ENCODE measurements at places on chromosomes 7 and 10. TPM values are rescaled to one million over a fixed set of nuclear protein-coding genes. Genes with fewer than 3 reads are reported as not detected.

Gene TACR2
- total RNA-seq = not detected

Gene TAS2R5
- 1.5 TPM for total RNA-seq

Gene VPS37D
- total RNA-seq = 6.6 TPM

Gene MPP7
- total RNA-seq = 20.1 TPM

Gene ENKUR
- total RNA-seq = 3.2 TPM

Gene C10orf71
- total RNA-seq = not detected

Gene C1QL3
- total RNA-seq = not detected

Gene FAM237B
- total RNA-seq = not detected

Gene CAMK1D
- total RNA-seq = 31.2 TPM

Gene HTR7
- 0.32 TPM for total RNA-seq

Gene SPAG6
- not detected for total RNA-seq

Gene FAM25C
- total RNA-seq = not detected

Gene GATA3
- not detected for total RNA-seq

All from chondrocyte (in vitro differentiated cells).